Lung (tissue), 17 donors: ENCODE measurements at places on chromosomes 13 and 19. TPM values are rescaled to one million over a fixed set of nuclear protein-coding genes. Genes with fewer than 3 reads are reported as not detected.

The OXGR1 gene
- 0.25 TPM for polyA plus RNA-seq

- DNase-seq: no peak
- H3K4me1 ChIP-seq: no peaks in the 10 kb centered on the region
- H3K27me3 ChIP-seq: no peaks in the 10 kb centered on the region
- H3K27ac ChIP-seq: no peak overlapping the region
Observed at GRCh38 chr13:104833221-104833620, 1702.2 kb downstream of the EFNB2 start.

DNA sequence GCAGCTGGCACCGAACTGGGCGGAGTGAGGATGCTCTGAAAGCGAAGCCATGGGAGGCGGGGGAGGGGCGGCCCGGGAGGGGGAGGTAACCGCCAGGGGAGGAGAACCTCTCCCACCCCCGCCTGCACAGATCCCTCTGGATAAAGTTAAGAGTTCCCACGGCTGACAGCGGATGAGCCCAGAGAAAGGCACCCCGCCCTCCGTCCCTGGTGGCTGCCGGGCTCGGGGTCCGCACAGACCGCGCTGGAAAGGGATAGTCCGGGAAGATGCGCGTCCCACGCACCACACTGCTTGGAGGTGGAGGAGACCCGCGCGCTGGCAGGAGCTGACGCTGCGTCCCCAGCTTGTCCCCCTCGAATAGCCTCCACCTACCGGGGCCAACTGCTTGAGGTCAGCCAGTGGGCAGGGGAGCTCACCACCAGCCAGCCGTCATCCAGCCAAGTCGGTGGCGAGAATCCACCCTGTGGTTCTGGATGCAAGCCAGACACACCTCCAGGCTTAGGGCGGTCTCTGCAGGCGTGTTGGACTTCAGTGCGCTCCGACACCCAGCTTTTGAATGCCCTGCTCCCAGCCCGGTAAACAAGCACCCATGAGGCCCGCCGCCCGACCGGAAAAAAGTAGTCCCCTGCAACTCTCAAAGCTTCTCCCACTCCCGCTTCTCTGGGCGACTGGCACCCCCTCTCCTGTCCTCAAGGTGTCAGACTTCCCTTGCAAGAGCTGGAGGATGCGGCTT is at the start of gene TRPC4:
Gene TRPC4, minus strand, starts transcription at position 17 of the 733 bp plus-strand sequence. CDS start 86,439 bp downstream, outside the sequence.
- H3K4me1 ChIP-seq: peaks cover 6% of the 10 kb centered on the region
- peaks cover 3% of the 10 kb centered on the region for H3K27me3 ChIP-seq
- H3K36me3 ChIP-seq: no peaks in the 10 kb centered on the region
- H3K27ac ChIP-seq: no peak within 1 kb of the TSS
- peak; percentile 44 for DNase-seq

GRCh38 chr13:67643516-67644055 is 413.4 kb upstream of the PCDH9 start:
- no peak overlapping the region for H3K4me3 ChIP-seq
- peaks cover 5% of the 10 kb centered on the region for H3K27me3 ChIP-seq
- H3K4me1 ChIP-seq: no peaks in the 10 kb centered on the region
- no peak overlapping the region for H3K27ac ChIP-seq

GRCh38 chr19:42132851-42133528 is 744 bp upstream of the POU2F2 start:
- H3K27me3 ChIP-seq: peaks cover 45% of the 10 kb centered on the region
- peak; percentile 40 for DNase-seq
- H3K27ac ChIP-seq: no peak overlapping the region
- H3K36me3 ChIP-seq: no peaks in the 10 kb centered on the region
- no peaks in the 10 kb centered on the region for H3K4me1 ChIP-seq
- no peak overlapping the region for H3K4me3 ChIP-seq
